ENCODE measurements at places on chromosomes 5 and 9.

DNA sequence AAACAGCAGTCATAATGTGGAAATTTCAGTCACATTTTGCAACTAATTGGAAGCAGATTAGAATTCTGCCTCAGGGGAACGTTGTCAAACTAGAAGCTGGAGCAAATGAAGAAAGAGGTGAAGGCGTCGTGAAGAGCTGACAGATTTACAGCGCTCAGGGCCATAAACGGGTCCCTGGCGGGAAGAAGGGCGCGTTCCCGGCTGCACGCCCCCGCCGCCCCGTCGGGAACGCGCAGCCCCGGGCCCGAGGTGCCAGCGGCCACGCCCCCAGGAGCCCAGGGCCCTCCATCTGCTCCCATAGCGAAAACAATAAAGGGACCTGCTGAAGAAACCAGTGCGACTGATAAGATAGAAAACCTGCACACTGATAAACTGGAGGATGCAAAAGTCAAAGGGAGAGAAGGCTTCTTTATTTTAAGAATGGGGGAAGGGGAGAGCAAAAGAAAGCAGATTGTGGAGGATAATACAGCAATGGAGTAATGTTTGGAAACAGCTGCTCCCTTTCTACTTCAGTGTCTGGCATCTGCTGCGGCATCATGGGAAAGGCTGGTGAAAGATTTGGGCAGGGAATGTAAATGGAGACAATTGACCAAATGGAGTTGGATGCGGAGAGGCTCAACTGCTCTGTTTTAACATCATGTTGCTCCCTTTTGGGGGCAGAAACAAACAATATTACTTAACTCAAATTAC is 11.1 kb downstream of the ZNF608 start:
- no peak for DNase-seq

DNA sequence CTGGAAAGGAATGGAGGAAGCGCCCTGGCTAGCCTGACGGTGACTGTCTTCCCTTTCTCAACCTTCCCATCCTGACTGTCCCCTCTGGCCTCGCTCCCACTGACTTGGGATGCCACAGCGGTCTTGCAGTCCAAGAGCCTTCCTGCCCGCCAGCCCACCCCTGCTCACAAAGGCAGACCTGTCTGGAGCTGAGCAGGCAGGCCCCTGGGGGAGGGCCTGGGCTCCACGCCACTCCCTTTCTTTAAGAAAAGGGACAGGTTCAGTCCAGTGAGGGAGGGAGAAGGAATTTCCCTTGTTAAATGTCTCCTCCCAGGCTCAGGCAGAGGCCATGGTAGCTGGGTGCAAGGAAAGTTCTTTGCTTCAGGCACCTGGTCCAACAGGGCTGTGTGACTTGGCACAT is 18.1 kb downstream of the FGF1 start:
- DNase-seq: no peak

DNA sequence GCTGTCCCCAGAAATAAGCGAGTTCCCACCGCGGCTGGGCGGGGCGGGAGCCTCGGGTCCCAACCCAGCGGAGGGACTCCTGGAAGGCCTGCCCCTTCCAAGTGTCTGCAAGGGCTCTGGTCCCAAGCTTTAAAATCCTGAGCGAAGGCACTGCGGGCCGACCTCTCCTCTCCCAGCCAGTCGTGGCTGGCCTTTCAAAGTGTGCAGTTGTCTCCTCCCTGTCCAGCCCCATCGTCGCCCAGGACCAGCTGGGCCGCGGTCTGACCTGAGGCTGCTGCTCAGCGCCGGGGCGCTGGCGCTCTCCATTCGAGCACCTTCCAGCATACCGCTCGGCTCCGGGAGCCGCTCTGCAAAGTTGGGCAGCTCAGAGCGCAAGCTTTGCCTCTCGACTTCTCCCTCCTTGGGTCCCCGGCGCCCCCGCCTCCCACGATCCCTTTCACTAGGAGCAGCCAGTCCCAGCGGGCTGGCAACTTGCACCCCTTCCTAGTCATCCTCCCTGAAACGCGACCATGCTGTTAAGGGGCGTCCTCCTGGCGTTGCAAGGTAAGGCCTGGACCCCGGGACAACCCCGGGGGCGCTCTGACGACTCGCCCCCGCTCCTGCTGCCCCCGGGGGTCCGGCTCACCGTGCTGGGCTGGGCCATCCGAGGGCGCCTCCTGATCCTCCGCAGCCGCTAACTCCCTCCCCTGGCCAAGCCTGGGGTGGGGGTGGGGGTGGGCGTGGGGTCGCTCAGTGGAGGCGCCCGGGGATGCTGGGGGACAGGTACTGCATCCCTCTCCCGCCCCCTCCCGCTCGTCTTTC is at the start of gene MAMDC2:
Gene MAMDC2, plus strand, starts transcription at position 160 of the 801 bp plus-strand sequence. Its CDS starts 350 bp downstream, at position 510.
- DNase-seq: no peak

DNA sequence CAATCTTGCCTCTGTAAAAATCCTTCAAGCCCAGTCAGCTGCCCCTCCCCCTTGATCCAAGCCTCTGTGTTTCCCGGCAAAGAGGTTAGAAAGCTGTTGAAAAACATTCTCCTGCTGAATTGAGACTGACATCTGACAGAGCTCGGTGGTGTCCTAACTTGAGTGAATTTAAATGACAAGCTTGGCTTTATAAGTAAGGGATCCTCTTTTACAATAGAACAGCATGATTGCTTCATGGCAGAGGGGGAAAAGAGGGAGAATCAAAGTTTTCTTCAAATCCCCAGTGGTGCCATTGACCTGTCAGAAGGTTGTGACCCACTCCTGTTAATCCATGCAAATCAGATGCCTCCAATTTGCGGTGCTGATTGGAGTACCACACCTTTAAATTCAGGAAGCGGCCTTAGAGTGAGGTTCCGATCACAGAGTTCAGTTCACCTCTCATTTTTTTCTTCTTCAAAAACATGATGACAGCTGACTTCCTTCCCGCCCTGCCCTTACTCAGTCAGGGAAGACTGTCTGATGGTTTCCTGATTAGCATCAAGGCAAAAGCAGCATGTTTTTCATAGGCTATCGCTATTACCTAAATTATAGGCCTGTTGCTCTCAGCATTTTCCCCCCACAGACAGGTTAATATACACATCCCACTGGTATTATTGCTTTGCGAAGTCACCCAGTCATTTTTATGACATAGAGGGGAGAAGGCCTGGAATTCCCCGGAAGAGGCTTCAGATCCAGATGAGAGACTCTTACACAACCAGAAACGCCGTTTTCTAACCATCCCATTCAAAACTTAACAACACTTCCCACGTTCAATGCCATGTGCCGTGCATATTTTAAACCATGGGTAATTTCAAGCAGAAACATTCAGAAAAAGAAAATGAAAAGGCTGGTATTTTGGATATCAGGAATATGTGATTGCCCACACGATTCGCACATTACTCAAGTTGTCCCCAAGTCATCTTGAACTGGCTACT is 141.4 kb downstream of the EBF1 start:
- DNase-seq: no peak

Measured in activated CD4-positive, alpha-beta T cell treated with anti-CD3 and anti-CD28 coated beads, Interleukin-2, amount 50 U/mL, for 24 hours (primary cell).